Endothelial cell of umbilical vein (primary cell): ENCODE measurements at places on chromosomes 11 and 22. TPM values are rescaled to one million over a fixed set of nuclear protein-coding genes. Genes with fewer than 3 reads are reported as not detected.

GRCh38 chr11:47946682-47947559 is 33.4 kb upstream of the PTPRJ start:
- peak; percentile 88 for DNase-seq

DNA sequence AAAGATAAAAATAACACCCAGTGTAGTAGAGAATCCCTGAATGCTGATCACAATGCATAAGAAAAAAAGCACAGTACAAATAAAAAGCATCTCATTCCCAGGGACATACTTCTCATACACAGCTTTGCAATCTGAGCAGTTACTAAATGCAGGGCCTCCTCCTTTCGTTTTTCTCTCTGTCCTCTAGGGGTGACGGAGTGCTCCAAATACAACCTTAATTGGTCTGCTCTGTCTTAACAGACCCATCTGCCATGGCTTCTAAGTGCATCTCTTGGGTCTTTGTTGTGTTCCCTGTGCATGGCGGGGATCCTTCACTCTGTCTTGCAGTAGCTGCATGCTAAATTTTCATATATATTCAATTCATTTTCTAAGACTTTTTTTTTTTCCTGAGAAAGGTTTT is 1114.2 kb upstream of the RAG2 start:
- DNase-seq: no peak

The MRE11 gene
- 22.0 and 25.3 TPM in 2 replicates for total RNA-seq

GRCh38 chr11:113267493-113267892 is 46.9 kb upstream of the TTC12 start:
- no peak for DNase-seq

- no peak for DNase-seq
Measured at GRCh38 chr11:111589886-111590499, 12.3 kb upstream of the SIK2 start.

GRCh38 chr11:71182791-71183677 is 69.3 kb downstream of the SHANK2 start:
- DNase-seq: no peak

- no peak for DNase-seq
Measured at GRCh38 chr11:92830377-92831155, 138.9 kb upstream of the MTNR1B start.

The OSBPL5 gene
- 30.2 and 37.7 TPM in 2 replicates for total RNA-seq

DNA sequence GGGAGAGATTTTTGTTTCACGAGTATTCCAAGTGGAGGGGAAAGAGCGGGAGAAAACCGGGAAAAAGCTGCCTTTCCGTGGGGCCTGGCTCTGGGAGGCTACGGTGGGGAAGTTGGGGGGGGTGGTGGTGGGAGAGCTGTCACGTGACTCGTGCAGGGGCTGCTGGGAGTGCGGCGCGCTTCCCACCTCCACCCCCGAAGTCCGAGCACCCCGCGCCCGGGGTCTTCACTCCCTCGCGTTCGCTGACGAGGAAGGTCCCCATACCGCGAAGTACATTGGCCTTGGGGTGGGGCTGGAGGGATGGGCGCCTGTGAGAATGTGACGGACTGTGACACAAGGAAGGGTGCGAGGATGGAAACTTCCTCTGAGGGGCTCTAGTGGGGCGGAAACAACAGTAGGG is at the start of gene TEX12:
TEX12 (plus strand) TSS at position 228 of the 400 bp plus-strand sequence. CDS start 1,897 bp downstream, outside the sequence.
- no peak for DNase-seq

The BTG4 gene
- not detected in 2 replicates for total RNA-seq

DNA sequence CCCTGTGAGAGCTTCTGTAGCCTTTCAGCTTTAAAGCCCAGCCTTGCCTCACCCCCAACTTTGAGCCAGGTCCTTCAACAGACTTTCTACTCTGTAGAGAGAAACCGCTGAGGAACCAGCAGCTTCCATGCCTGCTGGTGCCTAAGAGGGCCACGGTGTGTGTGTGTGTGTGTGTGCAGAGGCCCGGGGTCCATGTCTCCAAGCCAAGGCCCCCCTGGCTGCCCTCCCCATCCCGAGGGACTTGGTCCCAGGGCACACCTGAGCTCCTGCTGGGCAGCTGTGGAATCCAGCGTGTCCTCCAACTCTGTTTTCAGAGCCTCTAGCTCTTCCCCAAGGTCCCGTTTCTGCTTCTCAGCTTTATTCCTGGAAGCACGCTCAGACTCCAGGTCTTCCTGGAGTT is 42.3 kb downstream of the APOL1 start:
- DNase-seq: no peak

GRCh38 chr11:128341280-128342248 is 245.8 kb downstream of the ETS1 start:
- DNase-seq: peak; percentile 55

DNA sequence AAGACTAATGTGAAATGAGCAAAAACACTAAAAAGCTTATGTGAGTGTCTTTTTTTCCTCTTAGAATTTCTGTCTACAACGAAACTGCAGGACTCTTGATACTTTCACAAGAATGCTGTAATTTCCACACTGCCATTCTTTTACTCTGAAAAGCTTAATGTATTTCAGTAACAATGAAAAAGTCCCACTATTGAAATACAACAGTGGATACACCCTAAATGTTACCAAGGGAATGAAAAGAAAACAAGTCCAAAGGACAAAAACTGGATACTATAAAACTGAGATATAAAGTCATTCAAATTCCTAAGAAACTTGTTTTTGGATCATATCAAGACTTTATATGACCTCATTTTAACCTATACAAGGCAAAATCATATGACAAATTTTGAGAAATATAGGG is 77.4 kb downstream of the SOX6 start:
- DNase-seq: no peak

The KMT2A gene
- total RNA-seq: 63.9 and 64.1 TPM in 2 replicates

GRCh38 chr11:63869683-63870082 is 30.8 kb downstream of the MARK2 start:
- no peak for DNase-seq

GRCh38 chr11:9121469-9121796 is 30.0 kb upstream of the SCUBE2 start:
- DNase-seq: no peak

The RASGRP2 gene
- 1.1 and 2.3 TPM in 2 replicates for total RNA-seq

GRCh38 chr11:5910540-5910939 is 17.5 kb downstream of the OR52E5 start:
- no peak for DNase-seq

The MRGPRE gene
- total RNA-seq: not detected in 2 replicates

The BCR gene
- total RNA-seq: 129 and 131 TPM in 2 replicates

- peak; percentile 73 for DNase-seq
Measured at GRCh38 chr11:74453373-74453975, 13.9 kb downstream of the KCNE3 start.

- DNase-seq: no peak
Measured at GRCh38 chr11:121596195-121597155, 143.7 kb upstream of the SORL1-AS1 start.

DNA sequence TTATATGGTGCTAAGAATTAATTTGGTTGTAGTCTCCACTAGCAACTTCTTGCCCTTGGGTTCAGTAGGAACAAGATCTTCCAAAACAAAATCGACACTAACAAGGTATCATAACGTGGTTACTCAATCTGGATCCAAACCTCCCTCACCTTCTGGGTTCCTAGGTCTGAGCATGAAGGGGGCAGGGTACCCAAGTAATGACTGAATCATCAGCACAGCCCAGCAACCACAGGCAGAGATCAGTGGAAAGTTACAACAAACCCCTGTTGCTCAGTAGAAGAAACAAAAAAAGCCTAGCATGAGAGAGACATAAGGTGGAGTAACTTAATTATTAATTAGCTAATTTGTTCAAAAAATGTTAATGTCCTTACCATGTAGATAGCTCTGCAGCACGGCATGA is 221.4 kb downstream of the BLID start:
- DNase-seq: no peak

The KMT5B gene
- 35.6 and 36.3 TPM in 2 replicates for total RNA-seq

DNA sequence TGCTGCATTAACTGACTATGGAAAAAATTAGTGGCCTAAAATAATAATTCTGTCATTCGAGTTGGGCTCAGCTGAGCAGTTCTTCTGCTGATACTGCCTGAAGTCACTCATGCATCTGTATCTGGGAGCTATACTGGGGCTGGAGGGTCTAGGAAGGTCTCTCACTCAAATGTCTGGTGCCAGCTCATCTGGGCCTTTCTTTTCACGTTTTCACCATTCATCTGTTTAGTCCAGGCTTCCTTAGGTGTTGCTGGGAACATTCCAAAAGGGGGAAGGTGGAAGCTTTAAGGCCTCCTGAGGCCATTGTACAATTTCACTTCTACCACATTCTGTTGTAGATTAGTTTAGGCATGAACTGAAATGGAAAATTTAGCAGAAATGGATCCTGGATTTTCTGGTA is 28.0 kb downstream of the YAP1 start:
- no peak for DNase-seq

The OR52A5 gene
- total RNA-seq: not detected in 2 replicates

The B3GAT1 gene
- not detected in 2 replicates for total RNA-seq

The CDC42BPG gene
- 0.42 and 0.62 TPM in 2 replicates for total RNA-seq

The TTC28 gene
- total RNA-seq: 45.7 and 51.1 TPM in 2 replicates

The TRIM49 gene
- not detected in 2 replicates for total RNA-seq

The FLRT1 gene
- total RNA-seq: not detected in 2 replicates

DNA sequence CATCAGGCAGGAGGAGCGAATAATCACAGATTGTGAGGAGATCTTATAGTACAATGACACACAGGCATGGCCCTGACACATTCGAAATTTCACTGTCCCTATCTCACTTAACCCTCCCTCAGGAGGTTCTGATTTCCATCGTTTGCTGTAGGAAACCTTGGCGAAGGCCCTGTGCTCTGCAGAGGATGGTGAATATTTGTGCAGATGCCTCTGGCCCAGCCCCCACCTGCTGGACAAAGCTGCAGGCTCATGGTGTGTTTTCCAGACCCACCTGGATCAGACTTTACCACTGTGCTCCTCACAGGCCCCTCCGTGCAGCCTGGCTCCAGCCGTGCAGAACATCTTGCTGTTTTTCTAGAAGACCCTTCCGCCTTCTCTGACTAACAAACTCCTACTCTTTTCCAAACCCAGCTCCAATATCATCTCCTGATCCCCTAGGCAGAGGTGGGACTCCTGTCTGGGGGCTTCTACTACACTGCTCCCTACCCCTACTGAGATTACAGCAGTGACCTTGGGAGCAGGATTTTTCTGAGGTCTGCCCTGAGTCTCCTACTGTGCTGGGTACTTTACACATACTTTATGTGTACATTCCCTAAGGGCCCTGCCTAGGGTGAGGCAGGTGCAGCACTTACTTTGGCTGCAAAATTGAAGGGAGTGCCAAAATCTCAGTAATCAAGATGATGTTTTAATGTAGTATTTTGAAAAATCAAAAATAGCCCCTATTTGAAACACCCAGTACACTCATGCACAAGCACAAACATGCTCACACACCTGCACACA is 412.7 kb downstream of the SOX6 start:
- no peak for DNase-seq

DNA sequence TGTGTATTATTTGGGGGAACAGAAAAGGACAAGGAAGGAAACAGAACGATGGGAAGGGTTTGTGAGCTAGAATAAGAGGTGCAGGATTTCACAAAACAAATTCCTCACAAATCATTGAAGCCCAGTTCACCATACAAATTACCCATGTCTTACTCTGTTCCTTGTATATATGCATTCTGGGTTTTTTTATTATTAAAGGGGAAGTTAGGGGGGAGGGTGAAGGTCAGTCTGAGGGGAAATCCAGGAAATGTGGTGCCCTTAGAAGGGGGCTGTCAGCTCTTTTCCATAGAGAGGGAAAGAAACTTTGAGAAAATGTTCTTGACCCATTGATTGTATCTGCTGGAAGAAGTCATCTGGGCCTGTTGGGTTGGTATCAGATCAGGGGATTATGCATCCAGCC is 90.8 kb downstream of the RNF169 start:
- no peak for DNase-seq
